DMS 273 treated with DMSO at 0.1 percent for 48 hours (cell line): ENCODE measurements at places on chromosomes 2 and 18.

DNA sequence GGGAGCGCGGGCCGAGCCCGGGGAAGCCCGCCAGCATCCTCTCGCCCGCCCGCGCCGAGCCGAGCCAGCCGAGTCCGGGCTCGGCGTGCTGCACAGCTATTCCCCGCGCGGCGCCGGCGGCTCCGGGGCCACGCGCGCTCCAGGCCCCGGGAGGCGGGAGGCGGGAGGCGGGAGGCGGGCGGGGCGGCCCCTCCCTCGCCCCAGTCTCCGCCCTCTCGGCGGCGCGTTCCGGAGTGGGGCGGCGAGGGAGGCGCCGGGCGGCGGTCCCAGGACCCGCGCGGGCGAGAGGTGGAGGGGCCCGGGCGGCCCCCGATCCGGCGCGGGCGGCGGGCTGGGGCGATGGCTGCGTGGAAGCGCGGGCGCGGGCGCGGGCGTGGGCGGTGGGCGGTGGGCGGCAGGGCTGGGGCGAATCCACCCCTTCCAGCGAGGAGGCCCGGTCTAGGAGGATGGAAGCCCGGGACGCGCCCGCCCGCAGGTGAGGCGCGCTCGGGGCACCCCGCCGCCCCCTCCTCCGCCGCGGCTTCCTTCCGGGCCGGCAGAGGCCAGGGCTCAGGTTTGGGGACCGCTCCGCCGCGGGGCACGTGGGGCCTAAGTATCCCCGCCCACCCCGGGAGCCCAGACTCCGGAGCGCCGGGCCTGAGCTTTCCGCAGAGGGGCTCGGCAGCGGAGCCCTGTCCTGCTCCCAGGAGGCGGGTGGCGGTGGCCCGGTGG is at the start of gene ADCY3:
ADCY3 (minus strand) TSS at position 140 of the 711 bp plus-strand sequence. CDS start 1,250 bp downstream, outside the sequence.
- no peak for DNase-seq

GRCh38 chr2:108926561-108927380 is 62.2 kb downstream of the EDAR start:
- DNase-seq: no peak

DNA sequence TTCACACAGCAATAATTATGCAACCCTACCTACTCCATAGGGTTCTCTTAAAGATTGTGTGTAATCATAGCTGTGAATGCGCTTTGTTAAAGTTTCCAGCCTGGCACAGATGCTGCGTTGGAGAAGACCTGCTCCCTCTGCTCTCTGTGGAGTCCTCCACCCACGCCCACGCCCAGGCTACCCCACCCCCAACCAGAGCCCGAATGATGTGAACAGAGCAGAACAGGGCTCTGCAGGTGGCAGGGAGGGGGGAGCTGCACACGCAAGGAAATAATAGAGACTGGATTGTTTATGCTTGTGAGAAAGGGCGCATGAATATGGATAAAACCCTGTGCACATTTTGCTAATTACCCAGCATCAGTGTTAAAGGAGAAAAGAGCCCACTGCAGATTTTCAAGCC is 447.5 kb downstream of the BCL11A start:
- no peak for DNase-seq

GRCh38 chr18:46452820-46453219 is 204.2 kb downstream of the LOXHD1 start:
- DNase-seq: no peak

GRCh38 chr18:26262156-26262555 is 35.9 kb downstream of the TAF4B start:
- no peak for DNase-seq

DNA sequence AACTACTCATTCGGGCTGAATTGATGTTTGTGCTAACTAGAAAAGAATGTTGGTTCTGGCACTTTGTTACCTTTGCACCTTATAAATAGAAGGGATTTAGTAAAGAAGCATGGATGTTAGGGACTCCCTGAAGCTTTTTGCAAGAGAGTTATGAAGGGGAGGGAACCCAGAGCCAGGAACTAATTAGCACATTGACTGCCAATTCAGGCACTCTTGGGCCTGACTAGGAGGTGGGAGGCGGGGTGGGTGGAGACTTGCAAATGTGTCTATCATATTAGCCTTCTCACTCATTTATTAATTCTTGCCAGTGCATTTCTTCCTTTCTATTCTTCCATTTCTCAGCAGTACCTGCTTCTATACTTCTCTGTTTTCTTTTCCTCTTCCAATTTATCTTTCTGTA is 1022.4 kb downstream of the TMEM182 start:
- DNase-seq: no peak

- no peak for DNase-seq
Observed at GRCh38 chr2:164498836-164499235, 122.4 kb downstream of the GRB14 start.

- DNase-seq: no peak
Observed at GRCh38 chr18:24462838-24463775, 2.7 kb downstream of the HRH4 start.

DNA sequence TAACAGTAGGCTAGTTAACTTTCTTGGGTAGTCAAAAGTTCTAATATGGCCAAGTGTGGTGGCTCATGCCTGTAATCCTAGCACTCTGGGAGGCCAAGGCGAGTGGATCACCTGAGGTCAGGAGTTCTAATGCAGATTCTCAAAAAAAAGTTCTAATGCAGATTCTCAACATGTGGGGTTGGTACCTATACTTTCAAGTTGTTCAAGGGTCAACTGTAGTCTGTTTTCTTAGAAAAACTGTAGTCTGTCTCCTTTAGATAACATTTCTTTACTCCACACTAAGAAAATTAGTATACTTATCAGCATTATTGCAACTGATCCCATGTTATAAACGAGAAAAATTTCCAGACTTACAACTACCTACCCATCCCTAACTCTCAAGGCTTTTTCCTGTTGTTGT is 16.6 kb downstream of the INO80D start:
- DNase-seq: no peak

DNA sequence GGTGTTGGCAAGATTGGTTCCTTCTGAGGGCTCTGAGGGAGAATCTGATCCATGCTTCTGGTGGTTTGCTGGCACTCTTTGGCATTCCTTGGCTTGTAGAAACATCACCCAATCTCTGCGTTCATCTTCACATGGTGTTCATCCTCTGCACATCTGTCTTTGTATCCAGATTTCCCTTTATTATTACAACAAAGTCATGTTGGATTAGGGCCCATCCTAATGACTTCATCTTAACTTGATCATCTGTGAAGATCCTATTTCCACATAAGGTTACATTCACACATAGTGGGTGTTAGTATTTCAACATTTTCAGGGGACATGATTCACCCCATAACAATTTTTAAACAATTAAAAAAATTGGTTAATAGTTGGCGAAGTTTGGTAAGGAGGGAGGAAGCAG is 177.4 kb upstream of the CWC22 start:
- no peak for DNase-seq

- no peak for DNase-seq
Observed at GRCh38 chr2:53067056-53067455, 700.5 kb upstream of the CHAC2 start.

DNA sequence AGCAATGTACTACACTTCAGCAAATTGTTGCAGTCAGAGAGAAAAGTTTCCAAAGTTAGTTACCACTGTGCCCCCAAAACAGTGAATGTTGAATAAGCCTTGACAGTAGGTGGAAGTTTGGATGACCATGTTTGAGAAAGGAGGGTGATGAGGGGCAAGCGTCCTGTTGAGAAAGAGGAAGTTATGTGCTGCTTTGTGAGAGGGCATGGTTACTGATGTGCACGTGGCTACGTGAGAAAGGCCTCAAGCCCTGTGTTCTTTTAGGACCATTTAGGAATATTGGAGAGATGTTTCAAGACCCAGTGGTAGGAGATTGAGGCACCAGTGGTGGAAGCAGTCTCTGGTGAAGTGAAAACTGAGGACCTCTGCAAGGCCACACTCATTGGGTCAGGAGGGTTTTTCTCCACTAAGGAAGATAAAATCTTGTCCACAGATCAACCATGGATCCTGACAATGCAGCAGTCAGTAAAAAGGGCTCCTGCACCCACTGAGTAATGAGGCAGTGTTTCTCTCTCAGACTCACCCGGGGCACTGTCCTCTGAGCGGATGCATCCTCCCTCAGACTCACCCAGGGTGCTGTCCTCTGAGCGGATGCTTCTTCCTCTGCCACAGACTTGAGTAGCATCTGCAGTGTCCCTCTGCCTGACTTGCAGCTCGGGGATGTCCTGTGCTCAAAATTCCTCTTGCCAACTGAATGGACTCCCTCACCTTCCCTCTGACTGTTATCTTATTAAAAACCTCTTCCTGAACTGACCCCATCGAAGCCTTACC is 34.7 kb upstream of the ACTR3 start:
- DNase-seq: no peak

DNA sequence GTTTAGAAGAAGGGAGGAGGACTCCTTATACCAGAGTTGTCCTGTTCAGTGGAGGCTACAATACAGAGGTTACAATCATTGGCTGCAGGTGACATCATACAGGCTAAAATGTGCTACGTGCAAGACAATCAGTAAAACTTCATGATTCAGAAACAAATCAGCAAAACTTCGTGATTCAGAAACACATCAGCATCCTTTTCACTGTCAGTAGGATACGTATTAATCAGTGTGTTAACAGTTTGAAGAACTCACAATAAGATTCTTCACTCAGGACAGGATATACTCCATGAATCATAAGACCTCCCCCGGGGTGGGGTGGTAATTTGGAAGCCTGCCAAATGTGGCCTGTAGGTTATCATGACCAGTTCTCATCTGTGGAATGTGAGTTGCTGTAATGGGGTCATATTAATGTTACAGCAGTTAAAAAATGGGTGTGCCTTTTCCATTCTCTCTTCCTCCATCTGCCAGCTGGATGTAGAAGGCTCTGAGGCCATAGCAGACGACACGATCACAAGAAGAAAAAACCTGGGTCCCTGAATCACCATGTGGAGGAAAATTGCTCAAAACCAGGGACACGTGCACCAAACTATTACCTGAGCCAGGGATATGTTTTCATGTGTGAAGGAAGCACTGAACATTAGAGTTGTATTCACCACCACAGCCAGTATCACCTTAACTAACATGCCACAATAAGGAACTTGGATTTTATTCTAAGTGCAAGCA is 134.8 kb upstream of the CREB1 start:
- no peak for DNase-seq

GRCh38 chr2:18067588-18068384 is 189.3 kb downstream of the KCNS3 start:
- no peak for DNase-seq

GRCh38 chr2:84931384-84931821 is 25.9 kb downstream of the TMSB10 start:
- no peak for DNase-seq

DNA sequence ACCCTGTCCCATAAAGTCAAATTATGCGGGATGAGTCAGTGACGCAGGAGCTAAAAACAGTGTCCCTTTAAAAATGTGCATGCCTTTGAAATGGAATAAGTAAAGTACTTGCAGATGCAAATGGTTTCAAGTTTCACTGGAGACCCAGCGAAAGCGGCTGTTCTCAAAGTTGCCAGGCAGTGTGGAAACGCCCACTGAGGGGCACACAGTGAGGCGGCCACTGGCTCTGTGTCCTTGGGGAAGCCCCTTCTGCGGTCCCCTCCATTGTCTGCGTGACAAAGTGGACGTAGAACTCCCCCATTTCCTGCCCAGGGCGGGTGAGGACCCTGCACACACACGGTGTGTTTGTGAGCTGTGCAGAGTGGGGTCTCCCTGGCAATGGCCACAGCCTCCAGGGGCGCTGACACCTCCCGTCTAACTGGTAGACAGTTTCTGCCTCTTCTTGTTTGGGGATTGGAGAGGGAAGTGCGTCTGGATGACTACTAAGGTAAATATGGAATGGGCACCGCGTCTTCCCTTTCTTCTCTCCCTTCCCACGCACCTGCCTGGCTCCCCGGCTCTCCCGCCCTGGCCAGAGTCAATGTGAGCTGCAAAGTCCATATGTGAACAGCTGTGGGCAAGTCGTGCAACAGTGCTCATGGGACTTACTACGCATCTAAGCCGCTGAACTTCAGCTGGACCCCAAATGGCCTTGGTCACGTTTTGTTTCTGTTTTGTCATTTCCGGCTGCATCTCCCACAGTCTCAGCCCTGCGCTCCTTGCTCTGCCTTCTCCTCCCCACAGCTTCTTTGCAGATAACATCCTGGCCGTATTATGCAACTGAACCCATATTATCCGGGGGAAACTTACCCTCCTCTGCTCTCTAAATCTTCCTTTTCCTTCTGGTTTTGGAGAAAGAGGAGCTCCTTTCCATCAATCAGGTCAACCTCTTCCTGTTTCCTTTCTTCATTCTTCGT is 33.7 kb upstream of the ZNF516 start:
- DNase-seq: no peak

DNA sequence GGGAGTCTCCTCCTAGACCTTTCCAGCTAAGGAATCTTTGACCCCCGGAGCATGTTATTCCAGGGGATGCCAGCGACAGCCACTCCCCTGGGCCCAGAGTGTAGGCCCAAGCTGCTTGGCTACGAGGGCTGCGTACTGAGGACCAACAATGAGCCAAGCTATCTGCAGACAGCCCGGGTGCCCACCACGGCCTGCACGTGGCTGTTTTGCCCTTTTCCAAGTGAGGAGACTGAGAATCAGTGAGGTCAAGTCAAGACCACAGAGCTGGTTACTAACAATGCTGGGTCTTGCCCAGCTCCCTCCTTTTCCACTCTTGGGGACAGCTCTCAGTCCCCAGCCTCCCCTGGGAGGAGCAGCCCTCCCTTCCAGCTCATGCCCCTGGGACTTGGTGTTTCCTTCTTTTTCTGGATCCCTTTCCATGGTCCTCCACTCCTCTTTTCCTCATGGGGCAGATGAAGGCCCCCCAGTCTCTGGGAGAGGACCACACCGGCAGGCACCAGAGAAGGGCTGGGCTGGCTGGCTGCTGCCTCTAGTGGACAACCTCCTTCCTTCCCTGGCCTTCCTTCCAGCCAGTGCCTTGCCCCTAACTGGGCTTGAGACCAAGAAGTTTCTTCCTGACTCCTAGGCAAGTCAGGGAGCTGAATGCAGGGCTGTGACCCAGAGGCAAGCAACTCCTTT is 550 bp upstream of the MALL start:
- no peak for DNase-seq

DNA sequence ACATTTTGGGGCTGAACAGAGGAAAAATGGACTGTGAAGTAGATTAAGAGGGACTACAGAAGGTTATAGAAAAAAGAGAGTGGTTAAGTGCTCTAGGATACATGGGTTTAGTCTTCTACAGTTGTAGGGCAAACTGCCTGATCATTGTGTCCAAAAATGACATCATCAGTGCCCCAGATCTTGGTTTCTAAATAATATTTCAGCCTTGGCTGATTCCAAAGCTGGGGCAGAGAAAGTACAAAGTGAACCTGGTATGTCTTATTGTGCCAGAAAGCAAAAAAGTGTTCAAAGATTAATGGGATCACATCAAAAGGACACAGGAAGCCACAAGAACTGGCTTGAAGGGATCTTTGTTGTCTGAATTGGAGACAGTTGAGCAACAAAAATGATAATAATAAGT is 97.1 kb upstream of the ZNF521 start:
- DNase-seq: no peak

- DNase-seq: no peak
Observed at GRCh38 chr2:239175181-239175580, 225.6 kb downstream of the HDAC4 start.

- DNase-seq: no peak
Observed at GRCh38 chr2:106545007-106545406, 57.8 kb downstream of the CD8B2 start.

DNA sequence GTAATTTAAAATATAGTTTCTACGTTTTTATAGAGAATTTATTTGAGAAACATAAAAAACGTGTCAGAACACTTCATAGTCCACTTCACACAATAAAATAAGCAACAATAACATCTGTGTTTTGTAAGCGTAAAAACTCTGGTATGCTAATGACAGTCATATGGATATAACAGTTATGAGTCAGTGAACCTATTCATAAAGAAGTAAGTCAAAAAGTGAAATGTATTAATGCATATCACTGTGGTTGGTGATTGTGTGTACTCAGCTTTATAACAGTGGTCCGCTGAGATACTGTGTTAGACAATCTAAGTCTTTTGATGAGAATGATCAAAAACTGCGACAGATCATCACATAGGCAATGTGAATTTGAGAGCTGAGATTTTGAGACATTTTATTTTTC is 153.2 kb downstream of the WDR7 start:
- no peak for DNase-seq
